ENCODE measurements at places on chromosomes 12 and 14.
A peak's percentile ranks its signal among the peaks of the same experiment; 100 is the strongest.

DNA sequence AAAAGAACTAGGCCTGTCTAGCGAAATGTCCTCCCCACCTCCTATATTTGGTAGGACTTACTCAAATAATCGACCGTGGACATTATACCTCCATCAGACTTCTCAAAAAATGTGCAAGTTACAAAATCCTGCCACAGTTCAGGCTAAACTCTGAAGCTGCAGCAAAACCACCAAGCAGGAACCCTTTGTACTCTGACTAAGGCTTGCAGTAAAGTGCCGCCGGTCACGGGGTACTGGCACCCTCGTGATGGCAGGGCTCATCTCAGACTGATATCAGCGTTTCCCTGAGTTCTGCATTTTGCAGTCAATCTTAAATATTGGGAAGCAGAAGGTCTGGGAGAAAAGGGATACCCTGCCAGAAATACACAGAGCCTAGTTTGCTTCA, 17.1 kb downstream of the SLC11A2 start:
- no peak for DNase-seq

DNA sequence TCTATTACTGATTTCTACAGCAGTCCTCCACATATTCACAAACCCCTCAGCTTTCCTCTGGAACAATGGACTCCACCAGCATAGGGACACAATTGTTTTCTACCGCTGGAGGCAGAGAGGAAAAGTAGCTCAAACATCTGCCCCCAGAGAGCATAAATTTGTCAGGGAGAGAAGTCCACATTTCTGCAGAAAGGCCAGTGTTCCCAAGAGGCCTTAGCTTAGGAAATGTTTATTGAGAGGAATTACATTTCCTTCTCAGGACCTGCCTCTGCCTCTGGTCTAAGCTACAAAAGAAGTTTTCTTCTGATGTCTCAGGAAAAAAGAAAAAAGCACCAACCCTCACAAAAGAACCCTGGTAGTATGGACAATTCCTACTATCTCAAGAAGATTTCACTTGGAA, 217.8 kb upstream of the BMP4 start:
- no peak for DNase-seq

GRCh38 chr12:64745980-64746379, 13.2 kb downstream of the GNS start:
- DNase-seq, result no peak

DNA sequence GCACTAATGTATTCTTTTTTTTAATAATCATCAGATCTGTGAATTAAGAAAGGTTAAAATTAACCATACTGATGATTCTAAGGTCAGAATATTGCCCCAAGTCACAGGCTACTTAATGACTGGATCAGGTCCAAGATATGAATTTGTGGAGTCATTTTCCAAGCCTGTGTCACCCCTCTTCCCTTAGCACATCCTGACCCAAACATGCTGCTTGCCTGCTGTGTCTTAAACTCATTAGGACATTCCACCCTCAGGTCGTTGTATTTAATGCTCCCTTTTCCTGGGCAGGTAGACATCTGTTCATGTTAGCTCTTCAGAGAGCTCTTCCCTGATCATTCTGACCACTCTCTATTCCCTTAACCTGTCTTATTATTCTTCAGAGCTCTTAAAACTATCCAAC, 463.5 kb upstream of the PDE3A start:
- DNase-seq, result no peak

- peak; percentile 56 for DNase-seq
These were observed 17.7 kb downstream of the DNAL1 start for GRCh38 chr14:73662487-73662943.

- no peak for DNase-seq
These were observed 9.2 kb downstream of the NKX2-1 start for GRCh38 chr14:36510874-36511273.

DNA sequence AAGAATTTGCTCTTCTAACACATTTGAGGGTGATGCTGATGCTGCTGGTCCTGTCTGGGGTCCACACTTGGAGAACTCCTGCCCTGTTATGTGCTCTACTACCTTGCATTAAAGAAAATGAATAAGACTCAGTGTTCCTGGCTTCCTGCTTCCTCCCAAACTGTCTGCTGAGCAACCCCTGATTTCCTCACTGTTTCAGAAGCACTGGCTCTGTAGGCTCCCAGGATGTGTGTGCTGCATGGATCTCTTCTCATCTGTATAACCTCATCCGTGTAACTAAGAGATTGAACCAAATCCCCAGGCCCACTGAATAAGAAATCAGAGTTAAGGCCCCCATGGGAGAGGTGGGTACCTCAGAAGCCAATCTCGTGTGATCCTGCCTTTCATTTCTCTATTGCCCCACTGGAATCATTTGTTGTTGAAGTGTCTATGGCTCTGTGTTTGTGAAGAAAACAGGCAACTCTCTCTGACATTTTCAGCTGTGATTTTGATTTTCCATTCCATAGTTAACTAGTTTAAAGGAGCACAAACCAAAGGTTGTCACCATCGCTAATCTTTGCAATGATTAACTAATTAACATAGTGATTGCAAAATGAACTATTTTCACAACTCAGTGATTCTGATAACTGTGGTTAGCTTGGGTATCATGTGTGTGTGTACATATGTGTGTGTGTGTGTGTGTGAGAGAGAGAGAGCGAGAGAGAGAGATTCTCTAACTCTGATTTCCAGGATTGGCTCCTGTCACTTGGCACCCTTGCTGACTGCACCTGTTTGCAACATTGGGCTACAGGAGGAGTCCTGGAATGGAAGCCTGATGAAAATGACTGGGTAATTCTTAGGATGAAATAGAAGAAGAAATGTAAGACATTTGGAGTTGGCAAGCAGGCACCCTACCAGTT, 196.2 kb downstream of the SLC38A4 start:
- no peak for DNase-seq

GRCh38 chr12:121515615-121516014, 65.2 kb downstream of the KDM2B start:
- DNase-seq, result no peak

- DNase-seq, result no peak
These were observed 12.3 kb upstream of the KRT73 start for GRCh38 chr12:52630599-52631200.

Measured in skeletal muscle cell (primary cell).